ENCODE measurements at places on chromosomes 2 and 18.

- DNase-seq: no peak
Observed at GRCh38 chr2:181311837-181312236, 145.3 kb upstream of the ITGA4 start.

GRCh38 chr2:137939026-137939425 is 25.2 kb upstream of the HNMT start:
- no peak for DNase-seq

- no peak for DNase-seq
Observed at GRCh38 chr2:16318051-16318450, 347.6 kb downstream of the CYRIA start.

DNA sequence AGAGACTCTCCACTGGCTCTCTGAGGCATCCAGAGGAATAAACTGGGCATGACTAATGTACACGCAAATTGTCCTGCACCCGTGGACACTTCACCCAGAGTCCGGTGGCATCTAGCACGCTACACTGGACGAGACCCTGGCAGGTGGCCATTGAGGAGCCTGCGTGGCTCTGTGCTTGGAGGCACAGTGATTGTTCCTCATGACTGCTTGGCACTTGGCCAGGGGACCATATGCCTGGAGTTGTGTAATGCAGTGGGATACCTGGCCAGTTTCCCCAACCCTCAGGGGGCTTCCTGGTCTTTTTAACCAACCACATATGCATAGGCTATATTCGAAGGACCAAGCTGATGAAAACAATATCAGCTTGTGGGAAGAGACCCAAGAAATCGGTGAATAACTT is 66.6 kb downstream of the MTCL1 start:
- DNase-seq: no peak

DNA sequence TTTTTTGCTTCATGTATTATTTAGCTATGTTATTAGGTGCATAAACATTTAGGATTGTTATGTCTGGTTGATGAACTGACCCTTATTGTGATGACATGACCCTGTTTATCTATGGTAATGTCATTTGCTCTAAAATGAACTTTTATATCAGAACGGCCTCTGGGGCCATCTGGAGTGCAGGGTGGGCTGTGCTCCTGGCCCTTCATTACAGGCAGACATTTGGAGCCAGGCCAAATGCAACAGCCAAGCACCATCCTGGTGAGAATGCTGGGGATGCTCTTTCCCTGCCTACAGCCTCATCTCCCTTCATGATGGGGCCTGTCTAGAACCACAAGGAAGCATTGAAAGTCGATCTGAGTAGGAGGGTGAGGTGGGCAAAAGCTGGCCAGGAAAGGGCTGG is 38.0 kb downstream of the HJURP start:
- DNase-seq: no peak

- no peak for DNase-seq
Observed at GRCh38 chr2:240998995-240999791, 775 bp downstream of the SNED1 start.

- no peak for DNase-seq
Observed at GRCh38 chr2:16271231-16271896, 331.0 kb downstream of the MYCN start.

- DNase-seq: no peak
Observed at GRCh38 chr2:155218945-155219344, 520.5 kb downstream of the KCNJ3 start.

DNA sequence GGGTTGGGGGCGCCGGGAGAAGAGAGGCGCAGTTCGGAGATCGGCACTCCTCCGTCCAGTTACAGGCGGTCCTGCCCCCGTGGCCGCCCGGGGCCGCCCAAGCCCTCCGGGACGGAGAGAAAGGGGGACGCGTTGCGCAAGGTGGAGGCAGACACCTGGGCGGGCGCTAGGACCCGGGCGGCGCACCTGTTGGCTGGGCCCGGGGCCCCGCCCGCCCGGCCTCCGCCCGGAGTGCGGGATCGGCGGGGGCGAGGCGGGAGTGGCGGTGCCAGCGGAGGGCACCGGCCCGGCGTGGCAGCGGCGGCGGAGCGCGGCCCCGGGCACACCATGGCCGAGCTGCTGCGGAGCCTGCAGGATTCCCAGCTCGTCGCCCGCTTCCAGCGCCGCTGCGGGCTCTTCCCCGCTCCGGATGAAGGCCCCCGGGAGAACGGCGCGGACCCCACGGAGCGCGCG is at the start of gene SGPP2:
Gene SGPP2 (plus strand): TSS at position 268 of the 453 bp plus-strand sequence. CDS start 60 bp downstream, at position 328.
- DNase-seq: peak; percentile 34

- DNase-seq: peak; percentile 56
Observed at GRCh38 chr2:227238238-227239237, 74.1 kb downstream of the COL4A3 start.

GRCh38 chr2:42312106-42312505 is 48.9 kb downstream of the COX7A2L start:
- DNase-seq: no peak

- no peak for DNase-seq
Observed at GRCh38 chr18:72444798-72445155, 99.4 kb downstream of the CBLN2 start.

GRCh38 chr2:123207245-123207644 is 817.8 kb upstream of the CNTNAP5 start:
- no peak for DNase-seq

- DNase-seq: no peak
Observed at GRCh38 chr2:70645733-70646419, 92.2 kb upstream of the TGFA start.

- DNase-seq: peak; percentile 59
Observed at GRCh38 chr2:112690853-112691401, 29.9 kb upstream of the NT5DC4 start.

DNA sequence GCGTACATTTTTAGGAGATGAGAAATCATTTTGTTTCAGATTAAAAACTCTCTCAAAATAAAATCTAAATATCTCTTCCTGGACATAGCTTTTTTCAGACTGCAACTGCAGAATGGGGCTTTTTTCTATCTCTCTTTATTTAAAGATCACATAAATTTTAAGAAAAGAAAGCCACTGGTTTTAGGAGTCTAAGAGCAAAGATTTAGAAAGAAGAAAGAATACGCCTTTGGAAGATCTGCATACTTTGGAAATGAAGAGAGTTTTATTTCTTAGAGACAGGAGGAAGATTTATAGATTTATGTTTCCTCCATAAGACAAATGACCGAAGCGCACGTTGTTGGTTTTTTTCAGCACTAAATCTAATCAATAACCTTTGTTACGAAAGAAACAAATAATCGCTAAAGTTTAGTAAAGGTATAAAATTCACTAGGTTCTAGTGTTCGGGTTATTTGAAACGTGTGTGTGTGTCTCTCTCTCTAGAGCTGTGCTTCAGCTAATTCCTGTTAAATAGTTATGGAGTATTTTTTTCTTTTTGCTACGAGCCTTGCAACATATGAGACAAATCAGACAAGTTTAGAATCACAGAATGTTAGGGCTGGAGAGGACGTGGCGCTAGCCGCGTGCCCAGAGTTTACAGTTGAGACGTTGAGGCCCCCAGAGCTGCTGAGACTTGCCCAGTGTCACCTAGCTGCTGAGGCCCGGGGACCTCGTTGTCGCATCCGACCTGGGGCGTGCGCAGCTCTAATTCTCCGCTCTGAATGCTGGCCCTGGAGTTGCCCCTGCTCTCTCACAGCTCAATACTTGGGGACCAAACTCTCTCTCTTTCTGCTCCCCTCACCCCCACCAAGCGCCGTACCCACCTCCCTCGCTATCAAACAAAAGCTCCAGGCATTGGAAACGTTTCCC is 69.9 kb downstream of the CTAGE1 start:
- no peak for DNase-seq

DNA sequence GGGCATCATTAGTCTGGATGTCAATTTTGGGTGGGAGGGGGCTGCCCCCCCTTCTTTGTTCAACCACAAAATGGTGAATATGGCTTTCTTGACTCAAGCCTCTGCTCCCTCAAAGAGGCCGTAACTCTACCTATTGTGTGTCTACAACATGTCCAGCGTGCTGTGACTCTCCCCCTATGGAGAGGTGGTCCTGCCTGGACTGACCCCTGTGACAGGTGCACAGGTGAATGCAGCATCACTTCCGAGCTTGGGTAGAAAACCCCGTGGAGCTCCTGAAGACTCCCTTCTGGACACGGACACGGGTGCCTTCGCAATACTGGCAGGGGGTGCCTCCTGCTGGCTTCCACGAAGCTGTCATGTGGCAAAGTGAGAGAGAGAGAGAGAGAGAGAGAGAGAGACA is 397.8 kb downstream of the GALR1 start:
- no peak for DNase-seq

DNA sequence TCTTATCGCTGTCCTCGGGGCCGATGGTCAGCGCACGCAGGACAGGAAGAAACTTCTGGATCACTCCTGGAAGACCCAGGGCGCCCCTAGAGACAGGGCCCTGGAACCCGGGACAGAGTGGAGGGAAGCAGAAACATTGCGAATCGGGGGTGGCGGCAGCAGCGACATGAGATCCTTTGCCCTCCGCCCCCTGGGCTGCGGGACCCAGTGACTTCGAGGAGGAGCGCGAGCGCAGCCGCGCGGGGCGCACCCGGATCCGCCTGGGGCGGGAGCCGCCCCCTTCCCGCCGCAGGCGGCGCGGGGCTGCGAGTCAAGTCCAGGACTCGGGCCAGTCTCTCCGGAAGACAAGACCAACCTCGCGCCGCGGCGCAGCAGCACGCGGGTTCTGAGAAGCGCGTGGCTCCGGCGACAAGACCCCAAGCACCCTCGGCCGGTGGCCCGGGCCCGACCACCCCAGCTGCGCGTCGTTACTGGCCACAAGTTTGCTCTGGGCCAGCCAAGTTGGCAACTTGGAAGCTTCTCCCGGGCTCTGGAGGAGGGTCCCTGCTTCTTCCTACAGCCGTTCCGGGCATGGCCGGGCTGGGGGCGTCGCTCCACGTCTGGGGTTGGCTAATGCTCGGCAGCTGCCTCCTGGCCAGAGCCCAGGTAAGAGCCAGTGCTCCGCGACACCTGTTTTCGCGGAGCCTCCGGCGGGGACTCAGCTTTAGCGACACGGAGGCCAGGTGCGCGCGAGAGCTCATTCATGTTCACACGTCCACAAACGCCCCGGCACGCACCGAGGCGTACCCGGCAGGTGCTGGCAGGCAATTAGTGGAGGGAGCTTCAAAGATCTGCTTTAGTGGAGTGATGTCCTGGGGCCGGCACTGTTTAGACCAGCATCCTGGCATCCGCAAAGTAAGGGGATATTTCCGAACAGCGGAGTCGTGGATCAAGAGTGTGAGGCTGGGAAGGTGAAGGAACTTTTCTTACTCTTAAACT is at the start of gene PTH2R:
Gene PTH2R (plus strand): TSS at position 319 of the 978 bp plus-strand sequence. CDS start 252 bp downstream, at position 571.
- DNase-seq: no peak

- no peak for DNase-seq
Observed at GRCh38 chr2:239729681-239730566, 295.2 kb downstream of the NDUFA10 start.

DNA sequence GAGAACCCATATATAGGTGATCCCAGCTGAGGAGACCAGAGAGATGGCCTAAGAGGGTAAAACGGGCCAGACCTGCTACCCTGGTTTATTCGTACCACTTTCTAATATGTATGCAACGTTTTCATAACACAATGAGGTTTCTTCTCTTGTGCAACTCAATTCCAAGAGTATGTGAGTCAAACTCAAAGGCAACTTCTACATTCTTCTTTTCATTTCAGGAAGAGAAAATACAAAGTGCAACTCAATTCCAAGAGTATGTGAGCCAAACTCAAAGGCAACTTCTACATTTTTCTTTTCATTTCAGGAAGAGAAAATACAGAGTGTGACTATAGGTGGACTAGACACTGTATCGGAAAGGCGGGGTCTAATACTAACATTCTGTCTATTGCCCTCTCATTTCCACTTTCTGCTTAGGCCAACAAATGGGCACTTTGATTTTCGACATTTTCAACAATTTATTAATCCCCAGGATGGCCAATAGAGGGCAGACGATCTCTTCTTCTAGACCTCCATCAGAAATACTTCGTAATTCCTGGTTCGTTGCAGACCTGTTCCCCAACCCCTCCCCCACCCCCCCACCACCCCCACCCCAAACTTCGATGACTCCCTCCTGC is 3.7 kb upstream of the CRIM1 start:
- no peak for DNase-seq

GRCh38 chr2:73232403-73233153 is 461 bp downstream of the PRADC1 start:
- DNase-seq: no peak

DNA sequence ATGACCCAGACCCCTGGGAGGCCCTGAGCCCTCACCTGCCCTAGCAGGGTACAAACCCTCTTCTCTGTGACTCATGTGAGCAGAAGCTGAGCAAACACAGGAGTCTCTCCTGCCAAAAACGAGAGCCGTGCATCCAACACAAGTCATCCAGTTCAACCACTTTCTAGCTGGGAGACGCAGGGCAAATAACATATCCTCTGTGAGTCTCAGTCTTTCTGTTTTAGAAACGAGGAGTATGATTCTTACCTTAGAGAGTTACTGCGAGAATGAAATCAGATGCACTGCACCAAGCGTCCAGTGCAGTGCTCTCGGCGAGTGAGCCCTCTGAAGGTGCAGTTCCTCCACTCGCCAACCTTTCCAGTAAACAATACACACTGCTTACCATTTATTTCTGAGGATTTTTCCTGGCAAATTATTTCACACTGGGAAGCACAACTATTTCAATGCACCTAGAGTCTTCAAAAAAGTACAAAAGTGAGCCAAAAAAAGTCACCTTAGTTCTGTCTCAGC is 331.8 kb upstream of the MYT1L start:
- no peak for DNase-seq

DNA sequence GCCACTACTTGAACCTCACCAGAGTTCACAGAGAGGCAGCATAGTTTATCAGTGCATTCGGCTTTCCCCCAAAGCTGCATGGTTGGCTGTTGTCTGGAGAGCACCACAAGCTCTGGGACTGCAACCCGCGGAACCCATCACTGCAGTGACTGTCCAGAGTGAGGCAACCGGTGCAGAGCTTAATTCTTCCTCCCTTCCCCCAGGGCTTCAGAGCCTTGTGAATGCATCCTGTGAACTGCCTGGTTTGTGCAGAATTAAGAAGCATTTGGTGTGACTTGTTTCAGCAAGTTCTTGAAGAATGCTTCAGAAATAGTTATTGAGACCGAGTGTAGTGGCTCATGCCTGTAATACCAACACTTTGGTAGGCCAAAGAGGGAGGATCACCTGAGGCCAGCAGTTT is 99.2 kb upstream of the FOSL2 start:
- no peak for DNase-seq

DNA sequence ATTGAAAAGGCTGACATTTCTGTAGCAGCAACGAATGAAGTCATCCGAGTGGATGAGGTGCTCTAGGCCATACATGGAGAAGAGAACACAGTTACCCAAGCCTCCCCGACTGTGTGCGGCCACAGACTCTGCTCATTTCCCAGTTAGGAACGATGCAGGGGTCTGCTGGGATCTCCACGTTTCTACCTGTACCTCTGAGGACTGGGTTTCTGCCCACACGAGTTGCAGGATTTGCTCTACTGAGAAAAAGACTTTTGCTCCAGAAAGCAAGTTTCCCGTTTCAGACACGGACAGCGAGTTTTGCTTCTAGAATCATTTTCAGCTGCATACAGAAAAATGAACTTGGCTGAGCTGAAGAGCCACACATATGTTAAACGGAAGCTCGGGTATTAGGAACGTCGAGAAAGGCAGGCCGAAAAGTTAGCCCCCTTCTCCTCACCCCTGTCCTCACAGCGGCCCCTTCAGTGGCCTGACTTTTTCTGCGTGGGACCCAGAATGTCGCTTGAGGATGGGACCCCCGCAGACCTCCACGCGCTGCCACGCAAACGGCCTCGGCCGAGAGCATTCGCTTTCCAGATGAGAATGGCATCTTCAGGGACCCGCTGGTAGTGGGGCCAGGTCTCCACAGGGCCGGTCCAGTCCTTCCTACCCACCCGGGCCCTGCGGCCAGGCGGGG is 582 bp upstream of the RAB31 start:
- DNase-seq: no peak
